Right renal pelvis (tissue), 4 donors: ENCODE measurements at places on chromosomes 12 and 14.
A peak's percentile ranks its signal among the peaks of the same experiment; 100 is the strongest.

- DNase-seq: no peak
These were observed 15.3 kb downstream of the CCDC88C start for GRCh38 chr14:91402348-91402747.

DNA sequence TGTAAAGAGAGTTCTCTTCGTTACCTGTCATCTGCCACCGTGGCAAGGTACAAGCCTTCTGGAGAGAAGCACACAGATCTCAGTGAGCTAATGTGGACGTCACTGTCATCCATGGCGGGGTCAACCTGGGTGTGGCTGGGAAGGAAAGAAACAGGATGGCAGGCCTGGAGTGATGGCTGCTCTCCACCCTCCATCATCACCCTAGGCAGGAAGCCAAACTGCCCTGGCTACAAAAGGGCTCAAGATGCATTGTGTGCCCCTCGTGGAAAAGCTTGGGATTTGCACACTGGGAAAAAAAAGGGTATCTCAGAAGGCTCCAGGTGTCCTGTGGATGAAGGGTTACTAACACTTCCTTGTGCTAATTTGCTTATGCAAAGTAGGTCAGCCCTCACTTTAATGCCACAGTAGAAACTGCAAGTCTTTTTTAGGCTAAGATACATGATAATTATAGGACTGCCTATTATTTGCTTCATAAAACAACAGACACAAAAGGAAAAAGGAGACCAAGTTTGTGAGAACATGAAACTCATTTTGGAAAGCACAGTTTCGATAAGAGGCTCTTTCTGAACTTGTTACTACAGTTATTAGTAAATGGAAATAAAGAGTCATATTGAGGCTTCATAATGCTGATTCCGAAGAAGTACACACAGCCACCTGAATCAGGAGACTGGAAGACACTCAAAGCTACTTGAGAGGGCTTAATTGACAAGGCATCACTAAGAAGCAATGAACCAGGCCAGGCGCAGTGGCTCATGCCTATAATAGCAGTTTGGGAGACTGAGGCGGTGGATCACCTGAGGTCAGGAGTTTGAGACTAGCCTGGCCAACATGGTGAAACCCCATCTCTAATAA lies 18.9 kb downstream of the RFC5 start:
- no peak for DNase-seq

GRCh38 chr12:2294651-2295475 lies 242.1 kb downstream of the CACNA1C start:
- no peak for DNase-seq

DNA sequence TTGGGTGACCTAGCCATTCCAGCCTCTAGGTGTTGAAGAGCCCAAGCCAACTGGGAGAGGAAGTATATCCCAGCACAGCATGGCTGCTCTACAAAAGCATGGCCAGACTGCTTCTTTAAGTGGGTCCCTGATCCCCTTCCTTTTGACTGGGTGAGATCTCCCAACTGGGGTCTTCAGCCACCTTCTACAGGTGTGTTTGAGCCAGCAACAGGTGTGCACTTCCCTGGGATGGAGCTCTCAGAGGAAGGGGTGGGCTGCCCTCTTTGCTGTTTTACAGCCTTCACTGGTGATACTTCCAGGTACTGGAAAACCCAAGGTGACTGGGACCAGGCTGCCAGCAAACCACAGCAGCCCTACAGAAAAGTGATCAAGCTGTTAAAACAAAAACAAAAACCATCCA lies 14.2 kb upstream of the GNS start:
- DNase-seq: no peak

DNA sequence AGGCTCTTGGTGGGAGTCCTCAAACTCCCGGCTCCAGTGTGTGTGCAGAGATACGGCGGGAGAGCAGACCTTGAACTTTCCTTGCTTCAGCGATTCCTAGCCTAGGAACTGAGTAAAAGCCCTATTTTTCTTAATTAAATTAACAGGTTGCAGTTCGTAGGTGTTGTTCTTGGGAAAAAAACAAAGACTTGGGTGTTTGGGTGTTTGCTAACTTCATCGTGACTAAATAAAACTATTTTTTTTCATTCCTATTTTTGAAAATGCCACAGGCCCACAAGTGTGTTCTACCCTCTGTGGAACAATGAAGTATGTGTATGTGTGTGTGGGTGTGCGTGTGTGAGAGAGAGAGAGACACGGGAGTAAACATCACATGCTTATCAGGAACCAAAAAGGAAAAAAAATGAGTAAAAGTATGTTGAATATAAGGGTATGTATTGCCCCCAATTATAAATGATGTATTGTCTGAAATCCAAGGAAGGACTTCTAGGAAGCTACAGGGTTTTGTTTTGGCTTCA lies 651 bp downstream of the TMEM117 start:
- DNase-seq: peak; percentile 5

DNA sequence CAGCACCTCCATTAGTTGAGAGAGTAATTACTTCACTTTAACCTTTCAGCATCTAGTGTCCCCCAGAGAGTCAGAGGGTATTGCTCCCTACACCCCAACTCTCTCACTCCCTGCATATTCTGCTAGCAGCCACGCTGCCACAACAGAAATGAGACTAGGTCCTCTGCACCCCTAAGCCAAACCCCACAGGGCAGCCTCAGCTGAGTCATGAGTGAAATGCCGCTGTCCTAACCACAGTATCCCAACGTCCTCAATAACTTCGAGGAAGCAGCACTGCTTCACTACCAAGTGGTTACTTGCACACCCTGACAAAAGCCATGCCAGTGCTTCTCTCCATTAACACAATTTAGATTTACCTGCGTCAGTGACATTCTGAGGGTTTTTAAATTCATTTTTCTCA lies 6.9 kb upstream of the LYZ start:
- no peak for DNase-seq
